ENCODE measurements at places on chromosomes 13 and 19.

GRCh38 chr19:50210425-50210824 is 7.0 kb downstream of the MYH14 start:
- no peak for DNase-seq

DNA sequence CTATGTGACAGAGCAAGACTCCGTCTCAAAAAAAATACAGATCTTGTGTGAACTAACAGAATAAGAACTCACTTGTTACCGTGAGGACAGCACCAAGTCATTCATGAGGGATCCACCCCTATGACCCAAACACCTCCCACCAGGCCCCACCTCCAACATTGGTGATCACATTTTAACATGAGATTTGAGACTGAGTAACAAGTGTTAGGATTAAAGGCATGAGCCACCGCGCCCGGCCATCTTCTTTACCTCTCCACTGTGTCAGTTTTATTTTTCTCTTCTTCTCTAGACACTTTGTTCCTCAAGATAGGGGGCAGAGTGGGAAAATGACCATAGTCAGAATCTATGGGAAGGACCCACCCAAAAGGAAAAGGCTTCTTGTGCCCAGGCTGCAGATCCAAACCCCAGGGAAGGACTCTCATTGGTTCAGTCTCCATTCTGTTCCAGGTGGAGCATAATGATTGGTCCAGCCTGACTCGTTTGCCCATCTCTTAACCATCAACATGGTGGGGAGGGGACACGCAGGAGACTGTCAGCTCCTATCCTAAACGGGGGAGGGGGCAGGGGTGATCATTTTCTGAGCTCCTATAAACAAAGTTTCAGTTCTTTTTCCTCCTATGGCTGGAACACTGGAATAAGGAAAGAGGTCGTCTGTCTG is 1.3 kb upstream of the CALM3 start:
- DNase-seq: no peak

DNA sequence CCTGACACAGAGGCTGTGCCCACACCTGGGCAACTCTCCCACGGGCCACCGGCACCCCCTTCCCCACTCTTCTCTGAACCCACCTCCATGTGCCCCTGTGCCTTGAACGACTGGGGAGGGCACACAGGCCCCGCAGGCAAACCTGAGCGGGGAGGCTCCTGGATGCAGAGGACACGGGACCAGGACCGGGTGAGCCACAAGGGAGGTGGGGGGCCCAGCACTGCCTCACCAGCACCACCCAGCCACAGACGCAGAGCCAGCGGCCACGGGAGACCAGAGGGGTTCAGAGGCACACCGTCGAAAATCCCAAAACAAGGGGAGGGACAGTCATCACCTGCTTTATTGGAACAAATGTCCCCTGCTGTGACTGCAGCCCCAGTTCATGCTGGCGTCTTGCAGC is 49.4 kb downstream of the STK24 start:
- no peak for DNase-seq

- DNase-seq: no peak
Measured at GRCh38 chr19:32829345-32829896, 40.1 kb downstream of the SLC7A9 start.

DNA sequence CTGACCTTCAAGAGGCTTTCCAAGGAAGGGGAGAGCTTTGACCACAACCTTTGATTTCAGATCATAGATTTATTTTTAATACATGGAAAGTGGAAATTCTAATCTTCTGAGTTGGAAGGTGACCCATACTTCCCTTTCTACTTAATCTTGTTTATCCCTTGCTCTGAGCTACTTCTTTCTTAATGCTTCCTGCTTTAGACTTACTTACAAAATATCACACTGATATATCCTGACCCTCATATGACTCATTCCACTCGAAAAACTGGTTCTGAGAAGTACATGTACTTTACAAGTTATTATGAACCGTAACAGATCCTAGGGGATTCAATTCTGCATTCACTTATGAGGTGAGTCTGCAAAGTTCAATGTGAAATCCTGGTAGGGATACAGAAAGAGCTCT is 76.2 kb upstream of the IRS2 start:
- DNase-seq: no peak

DNA sequence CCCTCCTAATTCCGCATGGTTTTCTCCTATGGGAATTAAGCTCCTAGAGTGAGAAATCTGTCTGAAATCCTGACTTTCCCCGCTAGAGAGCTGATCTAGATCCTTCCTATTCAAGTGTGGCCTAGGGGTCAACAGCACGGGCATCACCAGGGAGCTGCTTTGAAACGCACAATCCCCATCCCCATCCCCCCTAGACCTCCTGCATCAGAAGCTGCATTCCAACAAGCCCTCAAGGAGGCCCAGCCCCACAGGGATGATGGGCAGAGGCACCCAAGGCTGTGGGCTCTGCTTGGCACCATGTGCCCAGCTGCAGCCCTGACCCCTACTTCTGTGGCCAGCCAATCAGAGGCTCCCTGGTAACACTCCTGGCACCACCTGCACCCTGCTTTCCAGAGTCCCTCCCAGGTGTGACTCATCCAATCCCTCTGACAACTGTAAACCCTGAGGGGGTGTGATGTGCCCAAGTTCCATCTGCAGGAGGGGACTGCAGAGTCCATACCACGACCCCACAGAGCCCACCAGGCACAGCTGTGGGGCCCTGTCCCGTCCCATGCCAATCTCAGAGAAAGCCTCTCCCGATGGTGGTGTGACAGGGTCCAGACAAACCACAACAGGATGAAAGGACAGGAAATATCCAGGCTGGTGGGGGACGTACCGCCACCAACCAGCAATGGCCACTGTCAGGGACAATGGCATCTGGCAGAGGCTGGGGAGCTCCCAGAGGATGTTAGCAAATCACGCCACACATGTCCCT is 19.8 kb upstream of the SLC35E1 start:
- no peak for DNase-seq

GRCh38 chr13:71461892-71462291 is 405.1 kb downstream of the DACH1 start:
- DNase-seq: no peak

- no peak for DNase-seq
Measured at GRCh38 chr19:30817965-30818567, 445.9 kb downstream of the ZNF536 start.

DNA sequence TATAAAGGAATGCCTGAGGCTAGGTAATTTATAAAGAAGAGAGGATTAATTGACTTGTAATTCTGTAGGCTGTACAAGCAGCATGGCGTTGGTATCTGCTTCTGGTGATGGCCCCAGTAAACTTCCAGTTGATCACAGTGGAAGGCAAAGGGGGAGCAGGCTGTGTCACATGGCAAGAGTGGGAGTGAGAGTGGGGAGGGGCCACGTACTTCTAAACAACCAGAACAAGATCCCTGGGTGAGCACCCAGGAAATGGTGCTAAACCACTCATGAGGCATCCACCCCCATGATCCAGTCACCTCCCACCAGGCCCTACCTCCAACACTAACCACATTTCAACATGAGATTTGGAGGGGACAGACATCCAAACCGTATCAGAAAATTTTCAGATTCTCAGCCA is 3.0 kb upstream of the RNF113B start:
- DNase-seq: no peak

Data from nephron progenitor cell (in vitro differentiated cells).